Stromal cell of bone marrow (primary cell): ENCODE measurements at places on chromosomes 7 and 10.

DNA sequence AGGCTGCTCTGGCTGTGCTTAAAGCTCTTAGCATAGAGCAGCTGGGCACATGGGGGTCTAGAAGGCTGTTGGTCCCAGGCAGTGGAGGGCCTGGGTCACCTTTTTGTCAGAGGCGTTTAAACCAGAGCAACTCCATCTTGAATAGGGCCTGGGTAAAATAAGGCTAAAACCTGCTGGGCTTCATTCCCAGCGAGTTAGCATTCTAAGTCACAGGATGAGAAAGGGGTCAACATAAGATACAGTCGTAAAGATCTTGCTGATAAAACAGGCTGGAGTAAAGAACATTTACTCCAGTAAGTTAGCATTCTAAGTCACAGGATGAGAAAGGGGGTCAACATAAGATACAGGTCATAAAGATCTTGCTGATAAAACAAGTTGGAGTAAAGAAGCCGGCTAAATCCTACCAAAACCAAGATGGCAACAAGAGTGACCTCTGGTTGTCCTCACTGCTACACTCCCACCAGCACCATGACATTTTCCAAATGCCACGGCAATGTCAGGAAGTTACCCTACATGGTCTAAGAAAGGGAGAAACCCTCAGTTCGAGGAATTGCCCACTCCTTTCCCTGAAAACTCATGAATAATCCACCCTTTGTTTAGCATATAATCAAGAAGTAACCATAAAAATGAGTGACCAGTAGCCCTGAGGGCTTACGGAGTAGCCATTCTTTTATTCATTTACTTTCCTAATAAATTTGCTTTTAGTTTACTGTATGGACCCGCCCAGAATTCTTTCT, 96.8 kb upstream of the PCBD1 start:
- DNase-seq, result no peak

DNA sequence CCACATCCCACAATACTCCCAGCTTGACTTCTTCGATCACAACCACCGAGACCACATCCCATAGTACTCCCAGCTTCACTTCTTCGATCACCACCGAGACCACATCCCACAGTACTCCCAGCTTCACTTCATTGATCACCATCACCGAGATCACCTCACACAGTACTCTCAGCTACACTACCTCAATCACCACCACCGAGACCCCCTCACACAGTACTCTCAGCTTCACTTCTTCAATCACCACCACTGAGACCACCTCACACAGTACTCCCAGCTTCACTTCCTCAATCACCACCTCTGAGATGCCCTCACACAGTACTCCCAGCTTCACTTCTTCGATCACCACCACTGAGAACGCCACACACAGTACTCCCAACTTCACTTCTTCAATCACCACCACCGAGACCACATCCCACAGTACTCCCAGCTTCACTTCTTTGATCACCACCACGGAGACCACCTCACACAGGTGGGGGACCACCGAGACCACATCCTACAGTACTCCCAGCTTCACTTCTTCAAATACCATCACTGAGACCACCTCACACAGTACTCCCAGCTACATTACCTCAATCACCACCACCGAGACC, 8.6 kb downstream of the MUC3A start:
- DNase-seq, result no peak

GRCh38 chr7:111796671-111797070, 234.4 kb upstream of the IMMP2L start:
- DNase-seq, result no peak

GRCh38 chr7:2710901-2711551, 23.0 kb downstream of the AMZ1 start:
- no peak for DNase-seq

GRCh38 chr7:121753944-121754343, 119.0 kb upstream of the PTPRZ1 start:
- DNase-seq, result no peak

DNA sequence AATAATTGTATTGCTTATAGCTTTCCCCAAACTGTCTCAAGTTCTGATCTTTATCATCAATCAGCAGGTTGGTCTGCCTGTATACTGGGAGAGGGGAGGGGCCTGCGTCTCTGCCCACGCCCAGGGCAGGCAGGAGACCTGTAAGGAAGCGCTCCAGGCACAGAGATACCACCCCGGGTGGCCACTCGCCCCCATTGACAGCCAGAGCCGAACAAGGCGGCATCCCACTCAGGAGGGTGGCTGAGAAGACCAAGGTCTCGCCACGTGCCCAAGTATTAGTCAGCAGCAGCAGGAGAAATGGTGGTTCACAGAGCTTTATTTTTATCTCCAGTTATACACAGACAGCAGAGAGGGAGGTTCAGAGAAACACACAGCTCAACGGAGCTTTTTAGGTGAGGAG, 7.2 kb downstream of the STK32C start:
- DNase-seq, result no peak

GRCh38 chr10:110399106-110399964, 94.6 kb upstream of the SMNDC1 start:
- DNase-seq, result peak; percentile 89

- no peak for DNase-seq
Measured at GRCh38 chr10:29908962-29909361, 150.4 kb downstream of the JCAD start.

DNA sequence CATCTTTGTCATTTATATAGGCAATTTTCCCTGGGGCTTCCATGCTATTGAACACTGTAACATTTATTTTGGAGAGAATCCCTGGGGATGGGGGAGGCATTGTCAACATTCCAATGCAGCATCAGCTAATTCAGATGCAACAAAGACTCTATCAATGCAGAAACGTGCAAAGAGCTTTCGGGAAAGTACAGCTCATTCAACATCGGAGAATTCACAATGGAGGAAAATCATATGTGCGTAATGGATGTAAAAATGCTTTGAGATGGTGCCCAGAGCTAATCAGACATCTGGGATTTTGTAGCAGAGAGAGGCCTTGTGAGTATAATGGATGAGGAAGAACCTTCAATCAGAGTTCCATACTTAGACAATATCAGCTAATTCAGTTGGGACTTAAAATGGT, 28.3 kb upstream of the FIS1 start:
- no peak for DNase-seq

- DNase-seq, result no peak
Measured at GRCh38 chr10:48536916-48537890, 67.7 kb downstream of the ARHGAP22 start.

GRCh38 chr7:38013246-38013645, 92.8 kb downstream of the EPDR1 start:
- no peak for DNase-seq

- DNase-seq, result no peak
Measured at GRCh38 chr10:84683980-84684740, 355.8 kb downstream of the CCSER2 start.

GRCh38 chr7:87027900-87028299, 31.6 kb downstream of the ELAPOR2 start:
- no peak for DNase-seq

DNA sequence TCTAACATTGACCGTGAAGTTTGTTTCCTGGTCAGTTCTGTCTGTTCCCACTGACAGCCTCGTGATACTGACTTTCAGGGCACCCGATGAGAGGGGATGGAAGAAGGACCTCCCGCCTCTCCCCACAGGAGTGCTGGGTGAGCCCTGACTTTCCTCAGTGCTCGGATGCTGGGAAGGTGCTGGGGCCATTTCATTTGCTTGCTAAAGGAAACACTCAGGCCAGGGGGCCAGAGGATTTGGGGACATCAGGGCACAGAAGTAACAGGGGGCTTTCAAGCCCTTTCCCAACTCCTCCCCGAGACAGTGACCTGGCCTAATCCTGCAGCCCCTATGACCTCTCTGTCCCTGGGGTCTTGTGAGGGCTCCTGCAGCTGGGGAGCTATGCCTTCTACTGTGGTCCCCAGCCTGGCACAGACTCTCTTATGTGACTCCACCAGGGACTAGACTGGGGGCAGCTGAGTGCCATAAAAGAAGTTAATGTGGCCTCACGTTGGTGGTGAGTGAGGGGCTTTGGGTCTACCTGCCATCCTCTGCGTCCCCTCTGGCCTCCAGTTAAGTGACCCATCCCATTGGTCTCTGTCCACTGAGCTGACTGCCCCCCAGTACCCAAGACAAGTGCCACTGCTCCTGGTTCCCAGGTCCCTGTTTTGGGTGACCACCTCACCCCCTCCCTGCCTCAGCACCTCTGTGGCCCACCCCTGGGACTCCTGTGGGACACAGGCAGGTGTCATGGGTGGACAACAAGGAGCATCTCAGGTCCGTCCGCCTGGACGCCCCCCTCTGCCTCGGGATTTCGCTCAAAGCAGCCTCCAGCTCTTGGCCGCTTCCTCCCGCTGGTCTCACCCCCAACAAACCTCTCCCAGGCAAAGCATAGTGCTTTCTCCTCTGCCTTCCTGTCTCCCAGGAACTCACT, 33.4 kb upstream of the HSPA12A start:
- no peak for DNase-seq
